ENCODE measurements at places on chromosomes 13 and 19.
A peak's percentile ranks its signal among the peaks of the same experiment; 100 is the strongest.

DNA sequence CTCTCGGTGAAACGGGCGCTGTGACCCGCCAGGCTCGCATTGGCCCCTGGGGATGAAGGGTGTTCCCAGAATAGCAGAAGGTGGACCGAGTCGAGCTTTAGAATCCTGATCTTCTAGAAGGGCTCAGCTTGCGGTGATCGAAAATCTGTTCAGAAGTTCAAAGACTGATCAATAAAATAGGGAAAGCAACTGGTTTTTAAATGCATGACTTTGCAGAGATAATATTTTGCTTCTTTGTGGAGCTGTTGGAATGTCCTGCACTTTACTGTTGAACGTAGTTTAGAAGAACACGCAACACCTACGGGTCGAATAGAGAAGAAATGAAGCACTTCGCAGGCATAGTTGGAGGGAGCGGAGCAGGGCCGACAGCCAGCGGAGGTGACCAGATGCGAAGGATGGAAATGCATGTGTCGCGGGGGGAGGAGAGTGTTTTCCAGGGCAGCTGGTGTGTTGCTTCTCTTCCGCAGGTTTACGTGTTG is 766 bp downstream of the CEBPG start:
- DNase-seq = no peak

- no peak for DNase-seq
Measured at GRCh38 chr19:20611866-20612265, 46.3 kb upstream of the ZNF737 start.

DNA sequence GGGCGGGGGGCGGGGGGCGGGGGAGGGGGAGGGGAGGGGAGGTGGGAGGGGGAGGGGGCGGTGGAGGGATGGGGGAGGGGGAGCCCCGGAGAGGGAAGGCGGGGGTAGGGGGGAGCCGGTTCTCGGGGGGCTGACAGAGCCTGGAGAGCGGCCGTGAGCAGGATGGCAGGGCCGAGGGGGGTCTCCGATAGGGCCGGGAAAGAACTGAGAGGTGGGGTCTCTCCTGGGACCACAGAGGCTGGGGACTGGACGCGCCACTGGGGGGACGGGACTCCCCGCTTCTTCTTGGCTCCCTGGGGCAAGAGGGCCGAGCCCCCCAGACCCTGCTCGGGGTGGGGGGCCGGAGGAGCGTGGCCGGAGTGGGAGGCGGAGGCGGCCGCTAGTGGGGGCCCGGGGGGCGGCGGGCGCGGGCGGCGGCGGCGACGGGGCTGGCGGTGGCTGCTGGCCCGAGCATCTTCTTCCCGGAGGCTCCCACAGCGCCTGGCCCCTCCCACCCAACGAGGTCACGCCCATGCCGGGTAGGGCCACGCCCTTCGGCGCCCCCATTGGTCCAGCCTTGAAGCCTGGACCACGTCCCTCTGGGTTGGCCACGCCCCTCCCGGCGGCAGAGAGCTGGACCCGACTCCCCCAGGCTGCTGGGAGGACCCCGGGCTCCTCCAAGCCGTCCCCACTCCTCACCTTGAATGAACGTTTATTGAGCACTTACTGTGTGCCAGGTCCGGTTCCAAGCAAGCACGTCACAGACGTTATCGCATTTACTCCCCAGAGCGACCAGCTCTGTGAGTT is at the start of gene NOVA2:
NOVA2 (minus strand) TSS at position 313 of the 786 bp plus-strand sequence. CDS start 514 bp downstream, outside the sequence.
- DNase-seq = peak; percentile 64

DNA sequence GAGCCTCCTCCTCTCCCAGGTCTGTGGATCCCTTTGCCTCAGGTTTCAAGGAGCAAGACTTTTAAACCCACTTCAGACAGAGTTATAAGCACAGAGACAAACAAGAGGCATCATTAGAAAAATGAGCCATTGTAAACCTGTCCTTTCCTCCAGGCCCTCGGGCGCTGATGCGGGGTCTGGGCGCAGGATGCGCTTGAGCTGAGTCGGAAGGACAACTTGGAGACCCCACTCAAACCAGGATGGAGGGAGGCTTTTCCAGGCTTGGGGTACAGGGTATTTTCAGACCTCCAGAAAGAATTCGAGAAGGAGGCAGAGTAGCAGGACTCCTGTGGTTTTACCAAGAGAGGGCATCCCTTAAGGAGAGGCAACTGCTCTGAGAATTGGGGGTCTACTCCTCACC is 155.6 kb downstream of the NUFIP1 start:
- DNase-seq = no peak

DNA sequence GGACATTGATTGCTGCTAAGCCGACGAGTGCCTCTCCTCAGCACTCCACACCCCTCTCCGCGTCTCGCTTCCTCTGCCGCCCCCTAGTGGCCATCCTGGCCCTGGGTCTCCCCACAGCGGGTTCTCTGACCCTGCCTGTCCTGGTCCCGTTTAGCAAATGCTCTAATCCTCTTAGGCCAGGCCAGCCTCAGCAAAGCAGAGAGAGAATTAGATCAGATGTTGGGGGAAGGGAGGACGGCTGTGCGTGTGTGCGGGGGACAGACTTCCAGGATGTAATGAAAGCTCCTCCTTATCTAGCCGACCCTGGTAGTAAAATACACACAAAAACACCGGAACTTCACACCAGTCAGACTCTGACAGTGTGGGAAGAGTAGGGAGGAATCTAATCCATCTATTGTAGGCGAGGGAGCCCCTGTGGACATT is 4.5 kb downstream of the TPRX2 start:
- DNase-seq = peak; percentile 68

- DNase-seq = peak; percentile 82
Measured at GRCh38 chr19:4456843-4457653, 546 bp downstream of the UBXN6 start.

DNA sequence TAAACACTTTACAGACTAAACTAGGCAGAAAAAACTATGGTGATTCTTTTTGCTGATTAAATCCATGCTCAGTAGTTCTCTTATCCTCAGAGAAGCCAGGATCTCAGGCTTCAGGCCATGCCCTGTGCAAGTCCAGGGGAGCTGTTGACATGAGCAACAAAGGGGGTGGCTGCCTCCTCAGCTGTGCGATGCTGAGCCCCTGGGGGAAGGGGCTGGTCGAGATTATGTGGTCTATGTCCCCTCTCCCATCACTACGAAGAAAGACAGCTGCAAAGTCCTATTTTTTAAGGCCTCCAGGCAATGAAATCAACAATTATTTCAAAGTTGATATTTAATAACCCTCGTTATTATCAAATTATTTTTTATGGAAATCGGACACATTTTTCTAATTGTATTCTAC is 37.0 kb downstream of the IRS2 start:
- no peak for DNase-seq

Data from fibroblast of skin of scalp (primary cell).